ENCODE measurements at places on chromosomes 3 and 15.

DNA sequence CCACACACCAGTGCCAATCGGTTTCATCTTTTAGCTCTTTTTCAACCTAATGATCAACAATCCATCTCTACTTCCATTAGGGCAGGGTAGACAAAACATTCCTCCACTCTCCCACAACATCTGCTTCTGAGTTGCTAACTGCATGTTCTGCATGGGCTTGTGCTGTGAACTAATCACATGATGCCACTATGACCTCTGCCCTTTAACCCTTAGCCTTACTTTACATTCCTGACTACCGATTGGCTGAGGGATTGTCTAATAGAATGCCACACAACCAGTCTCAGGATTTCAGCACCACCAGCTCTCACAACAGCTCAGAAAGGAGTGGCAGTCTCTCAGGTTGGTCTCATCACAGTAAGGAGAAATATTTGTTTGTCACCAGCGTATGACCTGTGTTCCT lies 562.8 kb downstream of the ROBO2 start:
- DNase-seq: no peak

DNA sequence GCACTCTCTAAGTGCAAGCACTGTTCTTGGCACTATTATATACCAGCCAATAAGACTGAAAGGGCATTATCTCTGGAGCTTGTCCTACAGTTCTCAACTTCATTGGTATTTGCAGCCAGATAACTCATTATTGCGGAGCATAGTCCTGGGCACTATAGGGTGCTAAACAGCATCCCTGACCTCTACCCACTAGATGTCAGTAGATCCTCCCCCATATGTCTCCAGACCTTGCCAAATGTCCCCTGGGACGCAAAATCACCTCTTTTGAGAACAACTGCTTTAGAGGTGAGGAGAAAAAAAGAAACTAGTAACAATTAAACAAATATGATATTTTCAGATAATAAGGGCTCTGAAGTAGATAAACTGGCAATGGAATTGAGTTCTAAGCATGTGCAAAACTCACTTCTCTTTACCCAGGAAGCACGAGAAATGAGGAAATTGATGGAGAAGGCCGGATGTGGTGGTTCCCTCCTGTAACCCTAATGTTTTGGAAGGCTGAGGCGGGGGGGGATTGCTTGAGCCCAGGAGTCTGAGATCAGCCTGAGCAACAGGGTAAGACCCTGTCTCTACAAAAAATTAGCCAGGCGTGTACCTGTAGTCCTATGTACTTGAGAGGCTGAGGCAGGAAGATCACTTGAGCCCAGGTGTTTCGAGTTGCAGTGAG lies 61.4 kb downstream of the FRMD4B start:
- DNase-seq: no peak

DNA sequence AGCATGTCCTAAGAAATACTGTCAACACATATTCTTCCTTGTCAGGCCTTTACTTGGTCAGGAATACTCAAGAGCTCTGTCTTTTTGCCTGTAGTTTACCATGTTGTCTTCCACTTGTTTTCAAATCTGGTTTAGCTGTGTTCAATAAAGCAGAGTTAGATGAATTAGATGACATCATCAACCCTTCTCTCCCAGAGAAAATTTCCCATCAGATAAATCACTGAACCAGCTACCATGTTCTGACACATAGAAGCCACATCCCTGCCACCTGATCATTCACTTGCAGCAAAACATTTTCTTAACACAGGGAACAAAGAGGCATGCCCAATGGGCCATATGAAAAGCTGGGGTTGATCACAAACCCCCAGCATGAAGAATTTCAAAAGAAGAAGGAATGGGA lies 42.1 kb downstream of the TERC start:
- no peak for DNase-seq

DNA sequence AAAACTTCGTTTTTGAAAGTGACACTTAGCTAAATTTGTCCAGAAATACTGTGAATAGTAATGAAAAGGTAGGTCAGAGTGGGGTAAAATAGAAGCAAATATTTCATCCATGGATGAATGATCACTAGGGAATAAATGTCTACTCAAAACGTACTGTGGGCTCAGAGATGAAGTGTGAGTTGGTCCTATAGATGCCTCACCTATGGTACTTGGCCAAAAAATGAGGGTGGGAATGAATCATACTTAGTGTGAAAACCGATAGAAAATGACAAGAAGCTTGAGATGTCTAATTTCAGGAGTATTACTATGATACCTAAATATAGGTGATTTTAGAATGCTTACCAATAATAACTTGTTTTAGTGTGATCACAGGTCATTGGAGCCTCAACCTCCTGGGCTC lies 155.9 kb downstream of the GMNC start:
- no peak for DNase-seq

GRCh38 chr3:102745881-102746280 lies 311.1 kb downstream of the ZPLD1 start:
- no peak for DNase-seq

DNA sequence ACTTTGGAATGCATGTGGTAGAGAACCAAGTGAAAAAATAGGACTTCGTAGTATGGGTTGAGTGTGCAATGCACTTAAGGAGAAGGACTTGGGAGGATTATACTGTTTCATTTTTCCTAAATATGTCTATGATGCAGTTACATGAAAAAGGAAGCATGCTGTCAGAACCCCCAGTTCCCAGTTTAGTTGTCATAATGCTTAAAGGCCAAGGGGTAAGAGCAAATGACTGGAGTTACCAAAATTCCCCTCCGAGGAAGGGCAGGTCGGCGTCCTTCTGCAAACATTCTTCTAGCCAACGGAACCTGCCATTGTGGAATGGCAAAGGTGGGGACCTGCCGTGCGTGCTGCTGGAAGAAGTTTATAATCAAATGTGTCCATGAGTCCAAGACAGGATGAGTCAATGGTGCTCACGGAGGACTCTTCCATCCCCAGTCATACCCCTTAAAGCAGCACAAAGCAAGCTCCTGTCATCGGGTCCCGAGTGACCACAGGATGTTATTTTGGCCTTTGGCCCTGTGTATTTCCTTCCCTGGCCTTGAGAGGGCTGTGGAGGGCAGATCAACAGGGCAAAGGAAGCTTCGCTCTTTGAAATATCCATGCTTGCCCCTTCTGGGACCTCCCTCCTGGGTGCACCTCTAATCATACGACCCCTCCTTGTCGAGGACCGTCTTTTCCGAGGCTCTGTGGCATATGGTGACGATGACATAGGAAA lies 93.2 kb downstream of the SLCO3A1 start:
- no peak for DNase-seq

All from stimulated activated CD4-positive, alpha-beta T cell treated with anti-CD3 and anti-CD28 coated beads, Interleukin-4, amount 100 ng/mL, for 4 hours (primary cell).